ENCODE measurements at places on chromosomes 16 and 17.

GRCh38 chr16:25707982-25708583 lies 16.3 kb downstream of the HS3ST4 start:
- no peak for DNase-seq

DNA sequence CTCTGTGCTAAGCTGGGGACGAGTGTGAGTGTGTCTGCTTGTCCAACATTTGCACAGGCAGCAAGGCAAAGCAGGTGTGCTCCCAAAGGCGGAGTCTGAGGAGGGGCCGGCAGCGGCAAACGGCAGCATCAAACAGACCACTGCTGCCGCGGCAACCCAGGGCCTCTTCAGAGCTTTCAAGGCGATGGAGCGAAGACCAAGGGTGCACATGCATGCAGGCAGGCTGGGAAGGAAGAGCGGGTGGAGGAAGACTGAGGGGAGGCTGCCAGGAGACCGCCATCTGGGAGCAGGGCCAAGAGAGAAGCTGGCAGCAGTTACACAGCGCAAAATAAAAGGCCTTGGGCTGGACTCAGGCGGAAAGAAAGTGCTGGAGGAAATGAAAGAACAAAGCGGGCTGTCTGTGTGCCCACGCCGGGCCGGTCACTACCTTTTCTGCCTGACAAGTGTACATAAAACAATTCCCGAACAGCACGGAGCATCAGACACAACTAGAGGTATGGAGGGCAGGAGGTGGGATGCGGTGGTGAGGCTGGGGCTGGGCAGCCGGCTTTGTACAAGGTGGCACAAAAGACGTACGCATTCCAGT lies 8.5 kb downstream of the TIMM22 start:
- DNase-seq = no peak

DNA sequence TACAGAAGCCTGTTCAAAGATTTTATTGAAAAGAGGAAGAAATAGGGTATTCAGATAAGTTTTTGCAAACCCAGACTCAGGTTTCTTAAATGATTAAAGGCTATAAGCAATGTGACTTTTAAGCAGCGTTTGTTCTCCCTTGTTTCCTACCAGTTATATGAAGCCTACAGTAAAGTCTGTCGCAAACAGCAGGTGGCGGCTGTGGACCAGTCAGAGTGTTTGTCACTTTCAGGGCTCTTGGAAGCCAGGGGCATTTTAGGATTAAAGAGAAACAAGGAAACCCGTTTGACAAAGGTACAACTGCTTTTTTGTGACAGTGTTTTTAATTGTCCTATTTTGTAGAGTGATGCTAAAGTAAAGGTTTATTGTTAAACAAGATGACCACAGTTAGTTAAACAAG lies 7.7 kb upstream of the RARA start:
- no peak for DNase-seq

GRCh38 chr17:40112718-40113109 lies 9.1 kb upstream of the MSL1 start:
- no peak for DNase-seq

- peak; percentile 48 for DNase-seq
Observed at GRCh38 chr17:80187090-80187489, 17.3 kb downstream of the CARD14 start.

- no peak for DNase-seq
Observed at GRCh38 chr17:1435326-1435725, 20.7 kb downstream of the CRK start.

DNA sequence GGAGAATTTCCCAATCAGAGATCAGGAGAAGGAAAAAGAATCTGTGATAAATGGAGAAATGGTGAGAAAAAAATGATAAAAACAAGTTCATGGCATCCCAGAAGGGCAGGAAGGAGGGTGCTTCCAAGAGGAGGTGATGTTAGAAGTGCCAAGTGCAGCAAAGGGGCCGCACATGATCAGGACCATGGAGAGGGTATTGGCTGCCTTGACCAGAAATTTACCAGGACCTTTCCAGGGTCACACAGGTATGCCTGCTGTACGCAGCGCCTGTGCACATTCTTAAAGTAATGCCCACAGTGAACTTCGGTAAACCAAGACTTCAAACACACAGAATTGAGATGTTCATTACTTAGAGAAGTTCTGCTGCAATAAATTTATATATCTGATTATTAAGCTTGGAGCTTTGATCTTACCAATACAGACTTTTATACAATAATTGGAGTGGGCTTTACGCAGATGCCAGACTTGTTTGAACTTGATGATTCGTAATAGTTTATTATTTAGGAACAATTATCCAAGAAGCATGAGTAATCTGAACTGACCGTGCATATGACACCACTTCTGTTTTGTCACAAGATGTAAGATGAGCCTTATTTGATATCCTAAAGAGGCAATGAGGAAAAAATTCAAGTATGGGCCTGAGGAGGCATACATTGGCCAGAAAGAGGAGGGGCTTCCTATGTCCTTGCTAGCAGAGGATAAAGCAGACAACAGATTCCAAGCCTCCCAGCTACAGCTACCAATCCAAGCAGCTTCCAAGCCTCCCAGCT lies 2.2 kb upstream of the KRT33A start:
- DNase-seq = no peak

DNA sequence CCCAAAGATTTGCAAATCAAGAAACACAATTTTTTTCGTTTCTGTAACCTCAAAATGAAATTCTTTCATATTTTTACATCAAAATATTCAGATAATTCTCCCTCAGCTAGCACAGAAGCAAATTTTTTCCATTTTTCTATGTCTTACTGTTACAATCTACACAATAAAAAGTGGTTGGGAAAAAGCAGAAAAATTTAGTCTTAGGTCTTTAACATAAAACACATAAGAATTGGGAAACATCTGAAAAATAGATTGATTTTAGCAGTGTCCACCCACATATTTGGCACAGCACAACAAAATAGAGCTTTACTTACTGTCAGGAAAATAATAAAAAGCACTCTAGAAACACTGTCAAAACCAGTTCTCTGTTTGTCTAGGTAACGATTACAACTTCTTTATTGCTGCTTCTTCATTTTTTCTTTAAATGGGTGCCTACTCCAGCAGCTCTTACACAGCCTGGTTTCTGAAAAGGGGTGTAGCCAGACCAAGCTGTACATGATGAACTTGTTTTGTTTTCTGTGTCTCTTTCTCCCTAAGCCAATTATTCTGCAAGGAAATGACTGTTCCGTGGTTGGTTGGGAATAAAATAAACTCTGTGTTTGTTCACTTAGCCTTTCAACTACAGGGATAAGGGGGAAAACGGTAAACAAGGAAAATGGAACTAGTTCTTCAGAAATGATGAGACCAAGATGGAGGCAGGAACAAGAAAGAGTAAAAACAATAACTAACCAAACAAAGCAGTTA lies at the start of gene ABCA6:
Gene ABCA6 (minus strand): TSS at position 465 of the 744 bp plus-strand sequence. CDS start 1,192 bp downstream, outside the sequence.
- peak; percentile 31 for DNase-seq

- DNase-seq = peak; percentile 52
Observed at GRCh38 chr16:31460582-31461002, 1.3 kb downstream of the ARMC5 start.

DNA sequence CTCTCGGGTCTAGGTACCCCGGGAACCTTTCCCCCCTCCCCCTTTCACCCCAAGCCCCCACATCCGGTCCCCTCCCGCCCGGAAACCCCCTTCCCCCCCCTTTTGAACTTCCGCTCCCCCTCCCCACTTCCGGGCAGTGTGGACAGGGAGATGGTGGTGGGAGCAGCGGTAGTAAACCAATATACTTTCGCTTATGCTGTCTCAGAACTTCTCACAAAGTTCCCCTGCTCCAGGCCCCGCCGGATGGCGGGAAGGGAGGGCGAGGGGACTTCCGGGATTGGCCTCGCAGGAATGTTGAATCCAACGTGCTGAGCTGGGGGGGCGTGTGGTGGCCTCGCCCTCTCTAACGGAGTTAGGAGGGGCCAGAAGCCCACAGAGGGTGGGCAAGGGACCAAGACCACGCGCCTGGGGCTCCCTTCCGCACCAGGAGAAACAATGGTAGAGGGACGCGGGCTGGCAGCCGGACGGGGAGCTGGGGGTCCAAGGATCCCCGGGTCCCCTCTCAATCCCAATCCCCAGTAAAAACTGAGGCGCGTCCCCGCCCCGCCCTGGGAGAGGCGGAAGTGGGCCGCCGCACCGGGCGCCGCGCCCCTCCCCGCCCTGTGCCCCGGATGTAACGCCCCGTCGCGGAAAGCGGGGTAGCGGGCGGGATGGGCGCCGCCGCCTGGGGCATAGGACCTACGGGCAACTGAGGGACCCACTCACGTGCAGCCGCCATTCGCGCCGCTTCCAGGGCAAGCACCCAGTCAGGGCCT lies 742 bp downstream of the PFN1 start:
- peak; percentile 65 for DNase-seq

GRCh38 chr16:54094641-54095040 lies 191.9 kb downstream of the IRX3 start:
- DNase-seq = no peak

GRCh38 chr17:42797067-42798007 lies 1.2 kb downstream of the COA3 start:
- no peak for DNase-seq

All from LHCN-M2 (cell line).